ENCODE measurements at places on chromosomes 5 and 9.
A peak's percentile ranks its signal among the peaks of the same experiment; 100 is the strongest.

DNA sequence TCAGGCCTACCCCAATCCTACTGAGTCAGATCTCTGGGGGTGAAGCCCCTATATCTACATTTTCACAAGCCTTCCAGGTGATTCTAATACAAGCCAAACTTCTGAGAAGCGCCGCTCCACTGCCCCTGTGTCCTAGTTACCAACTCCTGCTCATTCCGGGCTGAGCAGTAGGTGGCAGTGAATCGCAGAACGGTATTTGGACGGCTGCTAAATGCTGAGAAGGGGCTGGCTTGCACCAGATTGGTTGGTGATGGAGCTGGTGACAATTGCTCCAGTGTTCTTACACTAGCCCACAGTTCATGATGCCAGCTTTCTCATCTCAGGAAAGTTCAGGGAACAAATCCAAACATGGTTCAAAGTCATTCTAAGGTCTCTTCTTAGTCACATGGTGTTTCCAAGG lies 31.1 kb upstream of the FGF1 start:
- no peaks in the 10 kb centered on the region for H3K36me3 ChIP-seq
- no peak for DNase-seq
- H3K4me1 ChIP-seq, result no peaks in the 10 kb centered on the region
- no peak overlapping the region for H3K27ac ChIP-seq
- H3K4me3 ChIP-seq, result no peak overlapping the region

GRCh38 chr5:126778675-126779403 lies 1.9 kb downstream of the LMNB1 start:
- H3K27ac ChIP-seq, result peak overlapping the region; percentile 96
- no peaks in the 10 kb centered on the region for H3K36me3 ChIP-seq
- peak overlapping the region; percentile 73 for H3K4me3 ChIP-seq
- DNase-seq, result no peak
- no peaks in the 10 kb centered on the region for H3K27me3 ChIP-seq

- DNase-seq, result peak; percentile 12
- H3K36me3 ChIP-seq, result peaks cover 52% of the 10 kb centered on the region
- H3K4me1 ChIP-seq, result no peaks in the 10 kb centered on the region
- no peak overlapping the region for H3K4me3 ChIP-seq
- no peak overlapping the region for H3K27ac ChIP-seq
These were observed 13.4 kb downstream of the OXCT1 start for GRCh38 chr5:41856644-41857491.

GRCh38 chr5:66932457-66932856 lies 264.1 kb downstream of the CD180 start:
- no peak overlapping the region for H3K27ac ChIP-seq
- H3K36me3 ChIP-seq, result no peaks in the 10 kb centered on the region
- no peaks in the 10 kb centered on the region for H3K27me3 ChIP-seq
- no peak overlapping the region for H3K4me3 ChIP-seq
- H3K4me1 ChIP-seq, result no peaks in the 10 kb centered on the region

DNA sequence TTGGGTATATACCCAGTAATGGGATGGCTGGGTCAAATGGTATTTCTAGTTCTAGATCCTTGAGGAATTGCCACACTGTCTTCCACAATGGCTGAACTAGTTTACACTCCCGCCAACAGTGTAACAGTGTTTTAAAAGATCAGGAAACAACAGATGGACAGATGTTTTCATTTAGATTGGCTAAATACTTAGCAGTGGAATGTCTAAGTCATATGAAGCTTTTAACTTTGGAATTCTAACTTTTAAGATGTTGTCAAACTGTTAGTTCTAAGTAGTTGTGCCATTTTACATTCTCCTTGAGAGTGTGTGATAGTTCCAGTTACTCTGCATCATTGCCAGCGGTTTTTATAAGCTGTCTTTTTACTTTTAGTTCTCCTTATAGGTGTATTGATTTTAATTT lies 688.8 kb downstream of the SEMA5A start:
- no peak for DNase-seq
- no peak overlapping the region for H3K4me3 ChIP-seq
- no peaks in the 10 kb centered on the region for H3K27me3 ChIP-seq
- no peaks in the 10 kb centered on the region for H3K36me3 ChIP-seq

GRCh38 chr5:132477784-132478365 lies 12.7 kb downstream of the IRF1 start:
- no peaks in the 10 kb centered on the region for H3K27me3 ChIP-seq
- no peak overlapping the region for H3K4me3 ChIP-seq
- peaks cover 9% of the 10 kb centered on the region for H3K36me3 ChIP-seq
- H3K4me1 ChIP-seq, result peaks cover 32% of the 10 kb centered on the region
- DNase-seq, result no peak
- H3K27ac ChIP-seq, result peak overlapping the region; percentile 51

- no peaks in the 10 kb centered on the region for H3K27me3 ChIP-seq
- H3K36me3 ChIP-seq, result no peaks in the 10 kb centered on the region
- H3K27ac ChIP-seq, result no peak overlapping the region
These were observed 302.6 kb upstream of the TAS2R1 start for GRCh38 chr5:9932770-9933169.

DNA sequence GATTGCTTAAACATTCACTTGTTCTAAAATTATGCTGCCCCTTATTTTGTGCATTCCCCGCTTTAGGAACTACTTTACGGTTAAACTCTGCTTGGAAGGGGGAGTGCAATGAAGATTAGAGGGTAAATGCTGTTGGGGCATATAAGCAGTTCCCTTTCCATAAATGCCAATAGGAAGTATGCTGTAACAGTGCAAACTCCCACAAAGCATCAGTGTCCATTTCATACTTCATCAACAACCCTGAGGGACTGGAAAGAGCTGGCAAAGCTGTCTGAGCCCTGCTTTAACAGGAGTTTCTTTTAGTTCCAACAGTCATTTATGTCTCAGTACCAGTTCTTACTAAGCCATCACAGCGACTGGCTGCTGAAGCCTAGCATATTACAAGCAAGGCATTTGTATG lies 1.8 kb downstream of the ACTL7A start:
- peaks cover 6% of the 10 kb centered on the region for H3K36me3 ChIP-seq
- no peak overlapping the region for H3K4me3 ChIP-seq
- no peak for DNase-seq
- H3K4me1 ChIP-seq, result no peaks in the 10 kb centered on the region
- H3K27me3 ChIP-seq, result no peaks in the 10 kb centered on the region

GRCh38 chr5:59583810-59584562 lies 309.5 kb downstream of the PDE4D start:
- no peaks in the 10 kb centered on the region for H3K4me1 ChIP-seq
- no peak for DNase-seq
- no peak overlapping the region for H3K4me3 ChIP-seq
- no peaks in the 10 kb centered on the region for H3K36me3 ChIP-seq
- H3K27ac ChIP-seq, result no peak overlapping the region

DNA sequence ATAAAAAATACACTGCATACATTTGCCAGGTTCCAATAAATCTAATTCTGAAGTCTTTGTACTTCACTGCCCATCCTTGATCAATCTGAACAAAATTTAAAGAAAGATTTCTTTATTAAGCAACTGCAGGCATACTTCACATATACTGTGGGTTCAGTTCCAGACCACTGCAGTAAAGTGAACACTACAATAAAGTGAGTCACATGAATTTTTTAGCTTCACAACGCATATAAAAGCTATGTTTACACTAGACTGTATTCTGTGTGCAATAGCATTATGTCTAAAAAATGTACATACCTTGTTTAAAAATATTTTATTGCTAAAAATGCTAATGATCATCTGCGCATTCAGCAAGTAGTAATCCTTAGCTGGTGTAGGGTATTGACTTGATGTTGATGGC lies 52.1 kb downstream of the SSBP2 start:
- DNase-seq, result no peak
- H3K36me3 ChIP-seq, result no peaks in the 10 kb centered on the region
- no peaks in the 10 kb centered on the region for H3K27me3 ChIP-seq
- H3K27ac ChIP-seq, result no peak overlapping the region

GRCh38 chr5:76716456-76717157 lies 681 bp downstream of the F2R start:
- H3K4me3 ChIP-seq, result peak overlapping the region; percentile 85
- DNase-seq, result no peak
- peaks cover 17% of the 10 kb centered on the region for H3K4me1 ChIP-seq
- no peak overlapping the region for H3K27ac ChIP-seq
- no peaks in the 10 kb centered on the region for H3K27me3 ChIP-seq
- no peaks in the 10 kb centered on the region for H3K36me3 ChIP-seq

- peak overlapping the region; percentile 46 for H3K4me3 ChIP-seq
- peak overlapping the region; percentile 99 for H3K27ac ChIP-seq
- H3K4me1 ChIP-seq, result peaks cover 78% of the 10 kb centered on the region
- DNase-seq, result peak; percentile 71
- no peaks in the 10 kb centered on the region for H3K27me3 ChIP-seq
- no peaks in the 10 kb centered on the region for H3K36me3 ChIP-seq
These were observed 52.4 kb downstream of the USP20 start for GRCh38 chr9:129887334-129888292.

GRCh38 chr5:1376981-1377380 lies 32.1 kb upstream of the CLPTM1L start:
- H3K4me1 ChIP-seq, result no peaks in the 10 kb centered on the region
- DNase-seq, result no peak
- H3K27ac ChIP-seq, result no peak overlapping the region
- H3K27me3 ChIP-seq, result no peaks in the 10 kb centered on the region
- H3K36me3 ChIP-seq, result no peaks in the 10 kb centered on the region
- no peak overlapping the region for H3K4me3 ChIP-seq

- no peak for DNase-seq
- H3K4me3 ChIP-seq, result no peak overlapping the region
- peaks cover 6% of the 10 kb centered on the region for H3K36me3 ChIP-seq
- H3K27ac ChIP-seq, result no peak overlapping the region
- no peaks in the 10 kb centered on the region for H3K4me1 ChIP-seq
- H3K27me3 ChIP-seq, result no peaks in the 10 kb centered on the region
These were observed 64.8 kb downstream of the ERCC6L2 start for GRCh38 chr9:95940265-95940664.

- no peaks in the 10 kb centered on the region for H3K27me3 ChIP-seq
- DNase-seq, result no peak
- no peaks in the 10 kb centered on the region for H3K36me3 ChIP-seq
- H3K4me3 ChIP-seq, result no peak overlapping the region
- H3K4me1 ChIP-seq, result no peaks in the 10 kb centered on the region
These were observed 75.1 kb downstream of the AMBP start for GRCh38 chr9:114002986-114003350.

DNA sequence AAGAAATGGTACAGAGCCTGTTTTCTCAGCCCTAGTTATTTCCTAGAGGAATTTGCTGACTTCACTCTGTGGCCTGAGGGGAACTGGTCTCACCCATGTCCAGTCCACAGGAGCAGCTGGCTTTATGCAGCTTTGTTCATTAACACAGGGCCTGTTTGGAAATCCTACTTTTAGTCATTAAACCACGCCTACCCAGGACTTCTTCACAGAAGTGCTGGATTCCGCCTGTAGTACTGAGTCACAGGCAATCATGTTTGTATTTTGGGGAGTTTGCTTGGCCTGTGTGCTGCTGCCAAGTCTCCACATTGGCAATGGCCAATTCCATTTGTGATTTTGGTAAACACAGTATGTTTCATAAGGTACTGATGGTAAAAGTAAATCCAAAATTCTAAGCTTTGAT lies 52.8 kb downstream of the CTNND2 start:
- no peak for DNase-seq
- no peak overlapping the region for H3K27ac ChIP-seq
- no peaks in the 10 kb centered on the region for H3K4me1 ChIP-seq
- no peak overlapping the region for H3K4me3 ChIP-seq
- no peaks in the 10 kb centered on the region for H3K27me3 ChIP-seq

- H3K4me3 ChIP-seq, result no peak overlapping the region
- no peak for DNase-seq
These were observed 145.3 kb downstream of the MACROH2A1 start for GRCh38 chr5:135253601-135254178.

GRCh38 chr5:157455057-157455456 lies 5.0 kb upstream of the NIPAL4 start:
- H3K4me3 ChIP-seq, result no peak overlapping the region
- H3K27ac ChIP-seq, result no peak overlapping the region
- no peak for DNase-seq
- H3K4me1 ChIP-seq, result no peaks in the 10 kb centered on the region

GRCh38 chr5:169128679-169129078 lies 172.3 kb downstream of the SLIT3 start:
- H3K4me1 ChIP-seq, result no peaks in the 10 kb centered on the region
- no peaks in the 10 kb centered on the region for H3K27me3 ChIP-seq
- no peak overlapping the region for H3K4me3 ChIP-seq
- H3K27ac ChIP-seq, result no peak overlapping the region

DNA sequence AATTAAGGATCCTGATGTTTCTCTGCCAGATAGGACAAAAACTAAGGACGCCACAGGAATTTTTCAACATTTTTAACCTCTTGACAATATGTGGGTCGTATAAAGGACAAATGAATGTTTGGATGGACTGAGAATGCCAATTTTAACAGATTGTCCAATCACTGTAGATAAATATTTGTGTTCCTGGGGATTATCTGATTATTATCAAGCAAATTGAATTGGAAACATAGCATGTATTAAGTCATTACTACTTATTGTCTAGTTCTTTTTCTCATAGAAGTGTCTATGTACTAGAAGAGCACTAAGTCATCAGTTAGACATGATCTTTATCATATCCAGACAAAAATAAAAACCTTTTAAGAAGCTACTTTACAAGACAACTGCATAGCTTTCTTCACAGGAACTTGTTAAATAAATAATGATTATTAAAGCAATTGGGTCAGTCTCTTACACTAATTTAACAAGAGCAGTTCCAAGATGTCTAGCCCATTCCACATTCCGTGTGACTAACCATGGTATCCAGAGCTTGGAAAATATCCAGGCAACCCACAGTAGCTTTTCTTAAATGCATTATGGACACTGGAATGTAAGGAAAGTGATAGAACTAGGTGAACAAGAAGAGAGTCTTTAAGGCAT lies 127.5 kb upstream of the CDKN2B start:
- no peaks in the 10 kb centered on the region for H3K4me1 ChIP-seq
- H3K4me3 ChIP-seq, result no peak overlapping the region
- H3K27ac ChIP-seq, result no peak overlapping the region
- H3K27me3 ChIP-seq, result no peaks in the 10 kb centered on the region

DNA sequence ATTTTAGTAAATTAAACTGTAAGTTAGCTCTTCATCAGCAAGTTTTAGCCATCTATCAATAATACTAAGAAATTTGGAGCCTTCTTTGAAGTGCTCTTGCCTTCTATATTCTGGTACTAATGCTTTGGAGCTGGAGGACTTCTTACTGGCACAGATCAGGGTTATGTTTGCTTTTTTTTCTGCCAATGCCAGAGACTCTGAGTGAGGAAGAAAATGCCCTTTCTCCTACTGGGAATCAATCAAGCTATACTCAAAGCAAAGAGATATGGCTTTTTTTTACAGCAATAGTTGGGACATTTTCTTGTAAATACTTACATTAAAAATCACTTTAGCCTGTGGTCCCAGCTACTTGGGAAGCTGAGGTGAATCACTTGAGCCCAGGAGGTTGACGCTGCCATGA lies 4.3 kb downstream of the HSDL2 start:
- no peak overlapping the region for H3K27ac ChIP-seq
- no peaks in the 10 kb centered on the region for H3K27me3 ChIP-seq
- DNase-seq, result no peak
- no peaks in the 10 kb centered on the region for H3K36me3 ChIP-seq
- H3K4me1 ChIP-seq, result peaks cover 3% of the 10 kb centered on the region
- H3K4me3 ChIP-seq, result no peak overlapping the region

DNA sequence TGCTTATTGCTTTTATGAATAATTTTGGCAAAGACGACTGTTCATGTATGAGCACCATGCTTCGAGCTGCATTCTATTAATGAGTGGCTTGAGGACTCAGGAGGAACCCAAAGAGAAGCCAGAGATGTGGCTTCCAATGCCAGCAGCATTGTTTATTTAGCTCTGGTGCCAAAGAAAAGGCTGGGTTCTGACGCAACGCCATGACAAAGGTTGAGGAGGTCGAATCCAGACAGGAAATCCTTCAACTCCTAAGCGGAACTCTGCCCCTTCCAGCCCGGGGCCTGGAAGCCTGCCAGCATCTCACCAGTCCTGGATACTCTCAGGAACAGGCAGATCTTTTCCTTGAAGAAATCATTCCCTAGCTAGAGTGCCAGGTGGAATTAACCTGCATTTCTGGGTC lies 104.4 kb downstream of the ARHGAP26 start:
- no peak for DNase-seq
- no peaks in the 10 kb centered on the region for H3K4me1 ChIP-seq
- H3K27me3 ChIP-seq, result no peaks in the 10 kb centered on the region
- no peak overlapping the region for H3K4me3 ChIP-seq
